Activated naive CD4-positive, alpha-beta T cell treated with anti-CD3 and anti-CD28 coated beads for 36 hours (primary cell): ENCODE measurements at places on chromosomes 6 and 20.
A peak's percentile ranks its signal among the peaks of the same experiment; 100 is the strongest.

- no peak for DNase-seq
Measured at GRCh38 chr20:35515949-35516645, 13.4 kb downstream of the C20orf173 start.

DNA sequence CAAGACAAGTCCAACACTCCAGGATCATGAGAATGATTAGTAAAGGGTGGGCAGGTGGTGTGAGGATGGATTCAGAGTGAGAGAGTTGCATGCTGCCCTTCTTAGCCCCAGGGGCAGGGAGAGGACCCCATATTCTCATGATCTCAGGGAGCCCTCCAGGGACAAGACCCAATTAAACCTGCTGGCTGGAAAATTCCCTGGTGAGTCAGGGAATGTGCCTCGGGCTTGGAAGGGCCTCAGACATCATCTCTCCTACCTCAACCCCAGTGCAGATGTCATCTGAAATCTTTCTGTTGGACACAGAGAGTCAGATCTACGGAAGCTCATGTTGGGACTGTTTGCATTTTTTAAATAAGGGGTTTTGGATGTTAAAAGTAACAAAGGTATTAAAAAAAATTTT lies 9.2 kb upstream of the SIRPD start:
- no peak for DNase-seq

DNA sequence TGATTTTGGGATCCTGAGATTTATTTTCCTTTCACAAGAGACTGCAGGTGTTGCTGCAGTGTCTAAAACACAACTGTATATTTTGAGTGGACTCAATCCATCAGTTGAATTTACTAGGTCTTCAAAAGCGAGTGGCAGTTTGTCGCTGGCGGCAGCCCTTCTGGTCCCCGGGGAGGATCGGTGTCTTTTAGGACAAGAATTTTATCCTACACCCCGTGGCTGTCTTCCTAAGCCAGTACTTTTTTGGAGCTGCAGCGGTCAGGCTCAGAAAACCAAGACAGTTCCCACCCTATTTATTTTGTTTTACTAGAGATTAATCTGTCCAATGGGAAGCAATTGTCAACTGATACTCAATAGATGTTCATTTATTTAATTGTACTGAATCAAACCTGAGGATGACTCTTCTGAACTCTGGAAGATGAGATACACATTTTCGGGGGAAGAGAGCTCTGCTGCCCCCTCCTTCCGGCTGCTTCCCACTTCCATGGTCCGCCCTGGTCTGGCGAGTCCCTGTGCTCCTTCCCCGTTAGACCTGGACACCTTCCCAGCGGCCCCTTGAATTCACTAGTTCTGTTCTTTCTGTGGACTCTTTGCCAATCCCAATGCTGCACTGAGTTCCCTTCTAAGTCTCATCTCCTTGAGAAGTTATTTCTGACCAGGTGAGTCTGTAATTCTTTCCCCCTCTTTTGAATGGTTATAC lies 90.6 kb downstream of the ERMARD start:
- no peak for DNase-seq

DNA sequence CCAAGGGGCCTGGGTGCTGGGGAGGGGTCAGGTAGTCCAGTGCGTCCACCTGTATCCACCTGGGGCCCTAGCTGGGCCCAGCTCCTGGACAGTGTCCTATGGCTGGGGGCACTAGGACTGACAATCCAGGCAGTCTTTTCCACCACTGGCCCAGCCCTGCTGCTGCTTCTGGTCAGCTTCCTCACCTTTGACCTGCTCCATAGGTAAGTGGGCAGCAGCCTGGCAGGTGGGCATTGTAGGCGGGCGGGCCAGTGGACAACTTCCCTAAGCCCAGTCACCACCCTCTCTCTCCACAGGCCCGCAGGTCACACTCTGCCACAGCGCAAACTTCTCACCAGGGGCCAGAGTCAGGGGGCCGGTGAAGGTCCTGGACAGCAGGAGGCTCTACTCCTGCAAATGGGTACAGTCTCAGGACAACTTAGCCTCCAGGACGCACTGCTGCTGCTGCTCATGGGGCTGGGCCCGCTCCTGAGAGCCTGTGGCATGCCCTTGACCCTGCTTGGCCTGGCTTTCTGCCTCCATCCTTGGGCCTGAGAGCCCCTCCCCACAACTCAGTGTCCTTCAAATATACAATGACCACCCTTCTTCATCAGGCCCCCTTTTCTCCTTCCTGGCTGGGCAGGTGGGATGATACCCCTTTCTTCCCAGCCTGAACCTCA lies 584 bp downstream of the C20orf141 start:
- no peak for DNase-seq

GRCh38 chr20:21262812-21263211 lies 40.3 kb upstream of the XRN2 start:
- no peak for DNase-seq

- DNase-seq, result no peak
Measured at GRCh38 chr20:41063442-41063841, 34.8 kb downstream of the TOP1 start.

DNA sequence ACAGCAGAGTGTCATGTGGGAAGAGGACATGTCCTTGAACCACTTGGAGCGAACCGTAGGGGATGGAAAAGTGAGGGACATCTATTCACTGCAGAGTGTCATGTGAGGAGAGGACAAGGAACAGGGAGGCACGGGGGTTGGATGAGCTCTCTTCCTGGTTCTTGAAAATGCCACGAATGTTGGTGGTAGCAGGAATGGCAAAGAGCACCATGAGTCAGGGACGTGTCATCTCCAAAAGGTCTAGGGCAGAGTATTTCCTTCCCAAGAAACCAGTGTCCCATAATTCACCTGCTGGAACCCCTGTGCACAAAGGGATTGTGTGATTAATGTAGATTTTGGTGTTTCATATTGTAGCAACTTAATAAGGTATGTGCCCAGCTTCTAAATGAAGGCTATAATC lies 136.8 kb downstream of the BFSP1 start:
- DNase-seq, result no peak

DNA sequence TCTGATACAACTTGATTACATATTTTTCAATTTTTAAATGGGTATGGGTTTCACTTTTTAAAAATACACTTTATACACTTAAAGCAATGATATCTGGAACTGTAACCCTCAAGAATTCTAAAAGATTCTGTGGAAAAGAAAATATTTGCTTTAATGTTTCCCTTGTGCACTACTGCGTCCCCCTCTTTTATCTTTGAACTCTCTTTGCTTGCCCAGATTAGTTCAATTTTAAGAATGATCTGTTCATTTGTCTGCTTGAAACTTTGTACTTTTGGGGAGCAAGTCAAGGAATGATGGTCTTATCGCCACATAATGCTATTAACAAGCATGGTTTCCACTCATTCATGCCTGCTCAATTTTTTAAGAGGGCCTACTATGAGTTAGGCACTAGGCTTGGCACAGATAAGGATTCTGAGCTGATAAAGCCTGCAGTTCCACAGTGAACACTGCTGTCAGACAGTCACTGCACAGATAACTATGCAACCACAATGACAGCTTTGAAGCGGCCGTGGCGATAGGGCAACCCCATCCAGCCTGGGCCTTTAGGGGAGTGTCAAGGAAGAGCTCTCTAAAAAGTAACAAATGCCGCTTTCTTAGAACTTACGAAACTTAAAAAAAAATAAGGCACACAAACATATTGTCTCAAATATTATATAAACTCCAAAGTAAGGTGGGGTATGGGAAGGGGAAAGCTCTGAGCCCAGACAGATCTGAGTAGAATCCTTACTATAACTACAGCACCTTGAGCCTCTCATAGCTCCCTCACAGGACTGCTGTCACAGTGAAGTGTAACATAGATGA lies 29.7 kb downstream of the FYN start:
- DNase-seq, result peak; percentile 80

DNA sequence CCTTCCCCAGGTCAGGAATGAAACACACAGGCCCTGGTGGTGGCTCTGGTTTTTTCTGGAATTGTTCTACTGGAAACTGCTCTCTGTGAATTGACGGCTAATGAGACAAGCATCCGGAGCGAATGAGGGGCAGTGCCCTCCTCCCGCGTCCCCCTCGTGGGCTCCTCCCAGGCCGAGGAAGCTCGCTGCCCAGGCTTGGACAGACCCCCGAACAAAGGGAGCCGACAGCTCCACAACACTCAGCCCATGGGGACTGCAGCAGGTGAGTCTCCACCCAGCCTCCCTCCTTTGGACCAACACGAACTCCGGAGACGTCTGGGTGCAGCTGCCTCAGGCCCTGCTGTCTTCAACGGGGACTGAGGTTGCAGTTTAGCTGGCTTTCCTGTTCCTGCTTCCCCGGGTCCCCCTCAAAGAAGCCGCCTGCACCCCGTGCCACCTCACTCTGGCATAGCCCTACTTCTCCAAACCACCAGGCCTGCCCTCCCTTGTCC lies 31.3 kb upstream of the AFDN start:
- no peak for DNase-seq

GRCh38 chr20:5090191-5090590 lies 29.6 kb downstream of the PCNA start:
- DNase-seq, result peak; percentile 22

DNA sequence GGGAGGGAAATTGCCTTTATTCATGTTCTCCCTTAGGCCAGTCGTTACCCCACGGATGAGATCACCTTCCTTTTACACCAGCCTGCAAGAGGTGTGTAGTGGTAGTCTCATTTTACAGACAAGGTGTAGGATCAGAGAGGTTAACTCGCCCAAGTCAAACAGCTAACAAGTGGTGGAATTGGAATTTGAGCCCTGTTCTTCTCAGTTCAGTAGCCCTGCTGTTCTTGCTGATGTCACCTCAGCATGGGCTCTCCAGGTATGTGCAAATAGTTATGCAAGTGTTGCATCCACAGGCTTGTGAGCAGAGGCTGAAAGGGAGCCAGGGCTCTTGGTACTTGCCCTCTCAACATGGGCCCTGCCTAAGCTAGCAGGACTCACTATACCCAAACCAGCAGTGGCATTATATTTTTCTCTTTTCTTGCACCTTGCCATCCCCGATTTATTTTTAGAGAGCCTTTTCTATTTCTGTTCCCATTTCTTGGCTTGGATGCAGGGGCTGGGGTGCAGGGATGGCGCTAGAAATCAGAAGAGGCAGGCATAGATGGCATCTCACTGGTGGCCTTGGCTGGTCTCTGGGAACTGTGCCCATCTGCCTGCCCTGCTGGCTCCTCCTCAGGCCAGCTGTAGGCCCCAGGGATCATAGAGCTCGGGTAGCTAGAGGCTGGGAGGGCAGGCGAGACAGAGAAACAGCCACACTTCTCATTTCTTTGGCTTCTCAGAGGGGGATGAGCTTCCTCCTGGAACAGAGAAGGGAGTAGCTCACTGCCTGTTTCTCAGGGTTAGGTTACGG lies 18.2 kb downstream of the PPARD start:
- no peak for DNase-seq

DNA sequence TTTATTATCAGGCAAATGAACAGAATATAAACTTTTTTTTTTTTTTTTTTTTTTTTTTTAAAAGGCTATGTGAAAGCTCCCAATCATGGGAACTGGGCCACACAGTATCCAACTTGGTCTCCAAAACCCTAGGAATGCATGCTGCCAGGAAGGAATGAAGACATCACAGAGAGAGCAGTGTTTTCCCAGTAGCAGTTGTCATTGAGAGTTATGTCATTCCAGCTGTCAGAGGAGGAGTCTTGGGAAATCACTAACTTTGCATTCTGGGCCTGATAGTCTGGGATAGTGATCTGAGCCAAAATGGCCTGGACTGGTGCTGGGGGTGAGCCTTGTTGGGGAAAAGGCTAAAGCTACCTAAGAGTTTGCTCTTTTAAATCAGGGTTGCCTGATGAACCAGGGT lies 231.3 kb upstream of the MAP3K7 start:
- DNase-seq, result no peak

DNA sequence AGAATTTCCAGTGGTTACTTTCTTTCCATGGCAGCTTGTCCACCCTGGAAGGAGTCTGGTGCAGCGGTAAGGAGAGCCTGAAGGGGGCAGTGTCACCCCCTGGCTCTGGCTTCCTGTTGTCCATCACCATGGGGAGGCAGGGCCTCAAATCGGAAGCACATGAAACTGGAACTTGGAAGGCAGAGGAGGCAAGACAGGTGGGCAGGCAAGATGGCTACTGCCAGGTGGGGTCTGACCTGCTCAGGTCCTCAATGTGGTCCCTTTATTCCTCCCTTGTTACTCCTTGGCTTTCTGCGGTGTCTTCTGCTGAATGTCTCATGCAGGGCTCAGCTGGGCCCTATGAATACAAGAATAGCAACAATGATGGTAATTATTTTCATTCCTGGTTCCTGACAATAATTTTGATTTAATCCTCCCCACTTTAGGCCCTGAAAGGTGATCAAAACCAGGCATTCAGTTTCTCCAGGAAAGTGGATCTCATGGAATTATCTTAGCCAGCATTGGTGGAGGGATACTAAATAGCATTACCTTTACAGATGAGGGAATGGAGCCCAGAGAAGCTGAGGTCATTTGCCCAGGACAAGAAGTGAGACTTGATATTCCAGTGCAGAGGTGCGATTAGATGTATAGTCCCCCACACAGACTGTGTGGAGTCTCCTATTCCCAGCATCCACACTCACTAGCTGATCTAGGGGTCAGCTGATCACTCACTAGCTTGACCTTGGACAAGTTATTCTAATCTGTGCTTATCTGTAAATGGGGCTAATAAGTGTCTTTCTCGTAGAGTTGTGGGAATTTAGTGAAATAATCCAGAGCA lies 17.6 kb upstream of the SNAI1 start:
- peak; percentile 53 for DNase-seq

DNA sequence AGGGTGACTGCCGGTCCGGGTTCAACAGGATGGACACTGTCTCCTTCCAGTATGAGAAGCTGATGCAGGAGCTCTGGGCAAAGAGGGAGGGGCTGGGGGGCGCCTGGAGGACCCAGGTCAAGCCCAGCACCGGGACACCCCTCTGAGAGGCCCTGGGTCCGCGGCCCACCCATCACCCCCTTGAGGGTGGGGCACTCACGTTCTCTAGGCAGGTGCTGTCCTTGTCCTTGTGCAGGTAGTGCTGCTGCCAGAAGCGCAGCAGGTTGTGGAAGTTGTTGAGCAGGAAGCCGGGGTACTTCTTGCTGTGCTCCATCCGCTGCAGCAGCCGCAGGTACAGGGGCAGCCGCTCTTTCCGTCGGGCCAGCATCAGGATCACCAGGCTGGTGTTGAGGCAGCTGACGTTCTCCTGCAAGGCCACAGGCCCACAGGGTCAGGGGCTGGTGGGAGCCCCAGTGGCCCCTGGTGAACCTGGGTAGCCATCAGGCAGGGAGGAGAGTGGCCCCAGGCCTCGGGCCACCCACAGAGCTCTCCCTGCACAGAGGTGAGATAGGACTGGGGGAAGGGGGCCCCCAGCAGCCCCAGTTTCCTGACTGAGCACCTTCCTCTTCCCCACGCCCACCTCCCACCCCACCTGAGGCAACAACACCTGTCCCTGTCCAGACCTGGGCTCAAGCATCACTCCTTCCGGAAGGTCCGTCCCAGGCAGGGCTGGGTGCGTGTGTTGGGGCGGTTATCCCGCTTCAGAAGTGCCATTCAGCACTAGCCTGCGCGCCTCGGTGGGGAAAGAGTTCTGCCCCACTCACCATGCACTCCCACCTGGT lies 47.8 kb downstream of the MYH7B start:
- no peak for DNase-seq
